CD4-positive, alpha-beta T cell treated with Interferon gamma for 1 hour (primary cell): ENCODE measurements at places on chromosomes 3 and 15.

GRCh38 chr15:37031198-37031597 lies 69.2 kb downstream of the MEIS2 start:
- no peak for DNase-seq

- peak; percentile 6 for DNase-seq
Observed at GRCh38 chr3:107241217-107241616, 136.0 kb upstream of the CCDC54 start.

GRCh38 chr15:73558529-73558928 lies 74.7 kb downstream of the NPTN start:
- no peak for DNase-seq

DNA sequence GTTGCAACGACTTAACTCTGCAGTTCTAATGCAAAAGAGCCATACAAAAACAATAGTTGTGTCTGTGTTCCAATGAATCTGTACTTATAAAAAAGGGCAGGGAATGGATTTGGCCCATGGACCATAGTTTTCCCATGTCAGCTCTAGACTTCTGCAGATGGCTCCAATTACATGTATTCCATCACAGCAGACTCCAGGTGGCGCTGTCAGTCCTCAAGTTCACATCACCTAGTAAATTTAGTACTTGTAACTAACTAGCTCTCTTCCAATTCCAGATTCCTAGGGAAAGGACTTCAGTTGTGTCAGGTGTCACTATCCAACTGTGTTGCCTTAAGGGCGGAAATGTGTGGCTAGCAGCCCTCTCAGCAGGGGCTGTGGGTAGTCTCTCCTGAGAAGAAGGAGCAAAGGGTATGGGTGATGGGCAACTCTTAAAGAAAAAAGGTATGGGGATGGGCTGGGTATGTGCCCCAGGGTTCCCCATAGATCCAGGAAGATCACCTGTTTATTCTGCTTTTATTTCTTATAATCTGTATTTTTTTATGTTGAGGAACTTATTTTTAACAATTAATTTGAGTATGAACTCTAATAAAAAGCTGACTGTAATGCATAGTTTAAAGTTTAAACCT lies 36.2 kb downstream of the BBS4 start:
- peak; percentile 40 for DNase-seq

GRCh38 chr3:40404591-40405198 lies 17.7 kb downstream of the ENTPD3 start:
- no peak for DNase-seq

GRCh38 chr3:149366031-149366430 lies 11.4 kb downstream of the TM4SF1 start:
- DNase-seq = no peak

GRCh38 chr3:157110761-157111278 lies 49.1 kb downstream of the CCNL1 start:
- DNase-seq = no peak

DNA sequence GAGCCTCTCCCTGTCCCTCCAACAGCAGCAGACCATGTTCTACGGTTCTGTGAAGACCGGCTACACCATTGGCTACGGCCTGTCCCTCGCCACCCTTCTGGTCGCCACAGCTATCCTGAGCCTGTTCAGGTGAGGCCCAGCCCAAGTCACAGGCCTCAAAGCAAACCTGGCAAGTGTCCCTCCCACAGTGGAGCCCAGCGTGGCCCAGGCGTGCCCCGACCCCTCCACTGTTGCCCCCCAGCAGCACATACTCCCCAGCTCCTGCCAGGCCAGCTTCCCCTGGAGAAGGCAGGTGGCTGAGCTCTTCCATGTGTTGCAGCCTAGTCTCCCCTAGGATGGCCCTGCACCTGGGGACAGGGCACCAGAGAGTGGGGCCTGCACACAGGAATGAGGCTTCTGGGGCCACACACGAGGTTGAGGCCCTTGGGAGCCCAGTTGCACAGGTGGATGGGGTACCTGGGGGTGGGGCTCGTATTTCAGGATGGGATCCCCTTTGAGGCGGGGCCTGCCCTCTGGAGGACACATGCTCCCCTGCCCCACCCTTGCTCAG lies 25.0 kb downstream of the VIPR1 start:
- no peak for DNase-seq

DNA sequence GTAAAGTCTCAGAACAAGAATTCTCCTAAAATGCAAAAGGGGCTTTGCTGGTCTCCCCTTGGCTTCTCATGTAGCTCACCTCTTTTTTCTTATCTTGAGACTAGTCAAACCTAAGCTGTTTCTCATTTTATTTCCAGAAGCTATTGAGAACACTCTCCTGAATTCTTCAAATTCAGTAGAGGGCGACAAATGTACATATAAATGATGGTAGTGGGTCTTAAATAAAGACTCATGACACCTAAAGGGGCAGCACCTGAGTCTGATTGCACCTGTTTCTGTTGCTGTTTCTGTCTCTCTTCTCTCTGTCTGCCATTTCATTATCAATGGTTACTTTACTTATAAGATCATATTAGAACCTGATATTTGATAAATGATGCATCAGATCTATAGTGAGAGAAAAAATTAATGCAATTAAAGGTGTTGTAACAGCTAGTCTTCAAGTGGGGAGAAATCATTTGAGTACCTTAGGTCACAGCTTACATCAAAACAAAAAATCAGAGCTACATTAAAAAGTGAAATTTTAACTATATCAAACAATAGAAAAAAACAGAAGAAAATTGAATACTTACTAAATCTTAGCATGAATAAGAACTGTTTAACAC lies 7.0 kb downstream of the ADIPOQ start:
- no peak for DNase-seq

- DNase-seq = no peak
Observed at GRCh38 chr3:136070334-136070733, 104.8 kb downstream of the PPP2R3A start.

DNA sequence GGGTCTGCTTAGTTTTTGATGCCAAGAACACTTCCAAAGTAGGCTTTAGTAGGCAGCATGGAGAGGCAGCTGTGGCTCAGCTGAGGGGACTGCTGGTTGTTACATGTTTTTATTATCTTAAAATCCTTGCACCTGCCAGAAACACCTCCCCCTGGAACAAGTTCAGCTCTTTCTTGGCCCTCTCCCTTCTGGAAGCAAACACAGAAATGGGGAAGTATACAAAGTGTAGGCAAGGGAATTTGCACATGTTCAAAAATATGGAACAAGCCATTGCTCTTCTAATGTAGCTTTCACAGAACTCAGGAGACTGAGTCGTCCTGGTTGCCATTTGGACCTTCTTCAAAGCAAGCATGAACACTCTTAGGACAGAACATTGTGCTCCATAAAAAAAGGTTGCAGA lies 169.1 kb upstream of the SEMA6D start:
- no peak for DNase-seq

- DNase-seq = peak; percentile 56
Observed at GRCh38 chr3:10242182-10243065, 5.8 kb upstream of the TATDN2 start.

DNA sequence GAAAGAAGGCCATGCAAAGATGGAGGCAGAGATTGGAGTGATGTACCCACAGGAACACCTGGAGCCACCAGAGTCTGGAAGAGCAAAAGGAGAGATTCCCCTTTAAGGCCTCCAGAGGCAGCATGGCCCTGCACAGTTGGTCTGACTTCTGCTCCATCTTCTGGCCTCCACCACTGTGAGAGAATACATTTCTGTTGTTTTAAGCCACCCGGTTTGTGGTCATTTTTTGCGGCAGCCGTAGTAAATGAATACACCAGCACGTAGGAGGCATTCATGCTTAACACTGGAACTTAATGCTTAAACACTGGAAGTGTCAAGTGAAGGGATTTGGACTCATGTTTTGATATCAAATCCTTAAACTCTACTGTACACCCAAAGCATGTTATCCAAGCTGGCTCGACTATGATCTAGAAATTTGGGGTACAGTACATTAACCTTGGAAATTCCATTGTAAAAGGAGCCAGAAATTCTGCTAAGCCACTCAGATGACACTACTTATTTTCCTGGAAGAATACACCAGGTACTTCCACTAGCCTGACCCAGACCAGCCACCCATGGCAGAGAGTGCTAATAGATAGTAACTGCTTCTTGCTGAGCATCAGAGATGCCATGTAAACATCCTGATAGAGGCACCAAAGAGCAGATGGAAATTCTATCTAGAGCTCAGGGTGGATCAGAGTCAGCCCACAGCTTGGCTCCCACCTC lies 190.9 kb downstream of the ADAMTS9 start:
- no peak for DNase-seq

- no peak for DNase-seq
Observed at GRCh38 chr15:69903470-69904469, 193.9 kb downstream of the TLE3 start.

GRCh38 chr3:48990636-48991469 lies 812 bp downstream of the P4HTM start:
- no peak for DNase-seq

DNA sequence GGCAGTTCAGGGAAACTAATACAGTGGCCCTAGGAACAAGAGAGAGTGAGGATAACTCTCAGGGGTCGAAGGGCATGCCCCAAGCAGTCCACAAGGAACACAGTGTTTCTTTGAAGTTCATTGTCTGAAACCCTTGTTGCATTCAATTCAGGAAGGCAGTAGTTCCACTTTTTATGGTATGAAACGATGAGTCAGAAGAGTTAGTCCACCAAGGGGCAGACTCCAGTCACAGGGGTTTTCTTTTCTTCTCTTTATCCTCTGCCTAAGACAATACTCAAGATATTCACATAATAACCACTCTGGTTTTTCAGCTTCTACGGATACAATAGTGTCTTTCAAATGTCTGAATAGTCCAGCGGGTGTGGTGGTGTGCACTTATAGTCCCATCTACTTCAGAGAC lies 23.7 kb upstream of the TICRR start:
- DNase-seq = no peak

DNA sequence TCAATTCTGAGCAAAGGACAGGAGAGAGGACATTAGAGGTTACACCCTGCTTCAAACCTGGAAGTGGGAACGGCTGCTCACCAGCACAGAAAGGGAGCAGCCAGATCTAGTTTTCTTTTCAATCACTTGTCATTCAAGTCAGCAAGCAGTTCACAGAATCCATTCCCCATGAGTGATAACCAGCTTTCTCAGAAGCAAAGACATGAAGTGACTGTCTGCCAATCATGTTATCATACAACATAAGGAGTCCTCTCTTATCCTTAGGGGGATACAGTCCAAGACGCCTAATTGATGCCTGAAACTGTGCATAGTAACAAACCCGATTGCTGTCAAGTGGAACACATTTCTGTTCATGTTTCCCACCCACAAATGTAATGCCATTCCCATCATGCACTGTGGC lies 54.7 kb downstream of the FAM98B start:
- DNase-seq = no peak
